ENCODE measurements at places on chromosomes 2 and 18. TPM values are rescaled to one million over a fixed set of nuclear protein-coding genes. Genes with fewer than 3 reads are reported as not detected.

MCM6 gene
- 11.1 TPM for total RNA-seq

KYNU gene
- total RNA-seq: not detected

- DNase-seq: no peak
Measured at GRCh38 chr2:102664471-102664909, 45.1 kb downstream of the SLC9A2 start.

- no peak for DNase-seq
Measured at GRCh38 chr2:142745691-142746090, 131.8 kb upstream of the KYNU start.

DNA sequence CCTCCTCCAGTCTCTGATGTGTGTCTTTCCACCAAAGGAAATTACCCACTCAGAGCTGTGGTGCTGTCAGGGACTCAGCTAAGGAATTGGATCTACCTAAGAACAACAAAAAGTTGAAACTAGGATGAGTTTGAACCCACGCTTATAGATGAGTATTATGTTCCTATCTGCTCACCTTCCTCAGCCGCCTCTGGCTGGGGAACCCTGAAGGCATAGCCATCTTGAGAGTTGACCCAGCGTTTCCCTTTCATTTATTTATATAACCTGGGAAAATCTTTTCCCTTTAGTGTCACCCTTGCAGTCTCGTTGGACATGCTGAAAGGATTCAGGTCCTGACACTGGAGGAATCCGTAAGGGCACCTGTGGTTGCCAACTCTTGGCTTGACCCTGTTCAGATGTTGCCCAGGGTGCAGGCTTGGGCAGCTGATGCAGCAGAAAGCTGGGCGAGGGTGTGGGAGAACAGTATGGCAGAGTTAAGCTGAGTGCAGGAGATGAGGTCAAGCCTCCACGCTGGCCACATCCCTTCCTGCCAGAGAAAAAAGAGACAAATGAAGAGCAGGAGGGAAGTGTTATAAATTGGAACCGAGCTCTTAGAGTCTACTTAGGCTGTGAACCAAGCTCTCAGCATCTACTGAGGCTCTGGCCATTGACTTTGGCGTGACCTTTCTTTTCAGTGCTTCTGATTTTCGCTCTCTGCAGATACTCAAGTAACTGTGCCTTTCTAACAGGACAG is 1.9 kb downstream of the CDH20 start:
- DNase-seq: no peak

DNA sequence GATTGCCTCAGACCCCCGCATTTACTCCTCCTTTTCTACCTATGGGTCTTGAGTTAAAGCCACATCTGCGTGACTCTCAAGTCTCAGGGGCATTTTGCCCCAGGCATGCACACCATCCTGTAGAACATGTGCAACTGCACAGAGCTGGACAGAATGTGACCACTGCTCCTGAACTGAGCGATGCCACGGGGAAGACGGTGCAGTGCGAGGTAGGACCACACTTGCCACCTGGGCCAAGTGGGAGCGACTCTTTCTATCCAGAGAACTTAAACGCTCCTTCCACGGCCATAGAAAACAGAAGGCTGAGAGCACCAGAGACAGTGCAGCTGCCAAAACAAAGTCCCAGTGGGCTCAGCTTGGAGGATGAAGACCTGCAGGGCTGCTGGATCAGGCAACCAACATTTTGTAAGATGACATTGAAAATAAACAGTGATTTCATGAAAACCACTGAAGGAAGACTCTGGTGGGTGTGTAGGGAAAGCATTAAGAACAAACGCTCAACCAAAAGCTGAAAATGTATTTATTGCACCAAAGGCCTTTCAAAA is 149.0 kb upstream of the HDAC4 start:
- DNase-seq: no peak

DNA sequence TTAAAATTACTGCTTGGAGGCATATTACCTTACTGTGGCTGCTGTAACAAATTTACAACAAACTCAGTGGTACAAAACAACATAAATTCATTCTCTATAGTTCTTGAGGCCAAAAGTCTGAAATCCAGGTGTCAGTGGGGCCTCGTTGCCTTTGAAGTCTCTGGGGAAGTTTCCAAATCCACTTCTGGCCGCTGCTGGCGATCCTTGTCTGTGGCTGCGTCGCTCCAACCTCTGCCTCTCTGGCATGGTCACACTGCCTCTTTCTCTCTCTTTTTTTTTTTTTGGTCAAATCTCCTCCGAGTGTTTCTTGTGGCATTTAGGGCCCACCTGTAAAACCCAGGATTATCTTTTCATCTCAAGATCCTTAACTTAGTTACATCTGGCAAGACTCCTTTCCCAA is 182.8 kb downstream of the ST6GAL2 start:
- DNase-seq: no peak

DNA sequence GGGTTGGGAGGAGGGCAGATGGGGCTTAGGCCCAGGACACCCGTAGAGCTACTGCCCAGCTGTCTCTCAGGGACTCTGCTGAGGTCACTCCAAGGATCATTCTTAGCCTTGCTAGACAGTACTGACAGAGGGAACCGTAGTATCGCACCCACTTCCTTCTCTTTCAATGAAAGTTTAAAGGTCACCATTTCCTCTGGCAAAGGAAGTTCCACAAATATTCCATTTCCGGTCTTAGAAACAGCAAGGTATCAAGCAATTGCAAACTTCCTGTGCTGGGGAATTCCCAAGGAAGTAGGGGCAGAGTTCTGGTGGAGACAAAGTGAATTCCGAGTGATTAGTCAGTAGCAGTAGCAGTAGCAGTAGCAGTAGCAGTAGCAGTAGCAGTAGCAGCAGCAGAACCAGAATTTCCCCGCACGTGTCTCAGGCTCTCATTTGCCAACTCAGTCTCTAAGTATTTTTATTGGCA is 24.7 kb downstream of the IL1B start:
- DNase-seq: peak; percentile 99

DNA sequence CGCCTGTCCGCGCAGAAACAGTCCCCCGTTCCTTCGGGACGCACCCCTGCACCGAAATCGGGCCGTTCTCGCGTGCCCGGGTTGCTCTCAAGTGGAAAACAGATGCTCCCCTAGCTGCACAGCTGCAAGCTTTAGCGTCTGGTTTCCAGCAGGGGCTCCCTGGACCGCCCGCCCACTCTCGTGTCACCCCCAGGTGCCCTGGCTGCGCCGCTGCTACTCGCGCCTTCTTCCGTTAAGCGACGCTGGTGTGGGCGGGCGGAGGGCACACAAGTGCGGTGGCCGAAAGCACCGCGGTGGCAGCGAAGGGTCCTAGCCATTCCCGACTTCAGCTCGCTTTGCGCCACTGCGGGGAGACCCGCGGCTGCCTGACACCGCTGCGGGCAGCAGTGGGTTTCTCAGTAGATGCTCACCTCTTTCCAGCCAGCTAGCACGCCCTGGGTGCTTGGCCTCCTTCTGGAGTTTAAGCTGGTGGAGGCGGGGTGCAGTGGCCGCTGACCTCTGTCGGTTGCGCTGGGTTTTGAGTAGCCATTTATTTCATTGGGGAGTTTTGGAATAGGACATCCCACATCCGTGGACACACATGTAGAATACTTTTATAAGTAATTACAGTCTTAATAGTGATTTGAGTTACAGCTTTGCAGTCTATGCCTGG is 806 bp downstream of the ZNF407 start:
- DNase-seq: peak; percentile 62

GRCh38 chr2:160898581-160899307 is 261.5 kb upstream of the TANK start:
- DNase-seq: no peak

- DNase-seq: no peak
Measured at GRCh38 chr18:79851950-79852349, 54.2 kb downstream of the KCNG2 start.

- no peak for DNase-seq
Measured at GRCh38 chr18:50080316-50080715, 114.6 kb downstream of the MYO5B start.

DNA sequence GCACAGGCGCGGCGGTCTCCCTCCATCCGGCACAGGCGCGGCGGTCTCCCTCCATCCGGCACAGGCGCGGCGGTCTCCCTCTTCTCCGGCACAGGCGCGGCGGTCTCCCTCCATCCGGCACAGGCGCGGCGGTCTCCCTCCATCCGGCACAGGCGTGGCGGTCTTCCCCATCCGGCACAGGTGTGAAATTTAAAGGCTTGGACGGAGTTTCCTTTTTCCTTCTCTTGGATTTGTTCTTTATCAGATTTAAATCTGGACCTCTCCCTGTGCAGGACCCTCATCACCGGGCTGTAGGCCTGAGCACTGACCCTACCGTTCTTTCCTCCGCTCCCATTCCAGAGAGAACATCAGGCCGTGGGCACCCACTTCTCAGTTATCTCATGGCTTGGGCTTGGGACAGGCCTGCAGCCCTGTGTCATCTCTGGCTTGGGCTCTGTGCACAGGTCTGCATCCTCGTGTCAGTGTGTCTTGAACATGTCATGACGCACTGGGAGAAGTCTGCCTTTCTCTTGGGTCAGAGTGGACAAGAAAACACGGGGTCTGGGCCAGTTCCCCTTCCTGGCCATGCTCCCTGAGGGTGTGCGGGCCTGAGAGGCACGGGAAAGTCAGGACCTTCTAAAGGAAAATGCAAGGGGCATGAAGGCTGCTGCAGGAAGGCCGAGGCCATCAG is 53.9 kb upstream of the PXDN start:
- DNase-seq: no peak

GRCh38 chr2:36329746-36330472 is 25.7 kb upstream of the CRIM1 start:
- peak; percentile 68 for DNase-seq

DNA sequence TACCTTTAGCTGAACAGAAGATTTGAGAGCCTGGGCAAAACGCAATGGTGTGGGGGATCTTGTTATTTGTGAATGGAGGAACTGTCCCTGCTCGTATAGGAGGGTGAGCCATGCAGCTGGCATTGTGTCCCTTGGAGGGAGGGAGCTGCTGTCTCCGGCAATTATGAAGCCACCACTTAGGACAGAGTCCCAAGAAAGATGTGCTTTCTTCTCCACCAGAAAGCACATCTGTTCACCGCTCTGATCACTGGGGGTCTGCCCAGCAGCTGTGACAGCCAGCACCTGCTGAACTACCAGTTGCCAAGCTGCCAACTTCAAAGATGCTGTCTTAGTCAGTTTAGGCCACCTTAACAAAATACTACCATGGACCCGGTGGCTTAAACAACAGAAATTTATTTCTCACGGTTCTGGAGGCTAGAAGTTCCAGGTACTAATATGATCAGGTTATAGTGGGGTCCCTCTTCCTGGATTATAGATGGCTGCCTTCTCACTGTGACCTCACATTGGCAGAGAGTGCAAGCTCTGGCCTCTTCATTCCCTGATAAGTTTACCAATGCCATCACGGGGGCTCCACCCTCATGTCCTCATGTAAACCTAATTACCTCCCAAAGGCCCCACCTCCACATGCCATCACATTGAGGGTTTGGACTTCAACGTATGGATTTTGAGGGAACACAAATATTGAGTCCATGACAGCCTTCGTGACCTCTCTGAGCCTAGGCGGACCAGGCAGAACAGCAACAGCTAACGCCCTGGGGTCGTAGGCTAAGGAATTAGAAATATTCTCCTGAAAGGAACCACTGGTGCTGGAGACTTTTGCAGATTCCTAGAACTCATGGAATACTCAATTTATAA is 148.3 kb downstream of the RHBDD1 start:
- DNase-seq: no peak

- peak; percentile 44 for DNase-seq
Measured at GRCh38 chr2:69589973-69590652, 53.4 kb downstream of the AAK1 start.
